NCI-H524 treated with DMSO at 0.1 percent for 48 hours (cell line): ENCODE measurements at places on chromosomes 12 and 14.
A peak's percentile ranks its signal among the peaks of the same experiment; 100 is the strongest.

- no peak for DNase-seq
These were observed 162.4 kb downstream of the GALC start for GRCh38 chr14:87830443-87831096.

- no peak for DNase-seq
These were observed 25.5 kb downstream of the ZFYVE21 start for GRCh38 chr14:103740991-103741689.

- DNase-seq = no peak
These were observed 26.2 kb upstream of the MAP1LC3B2 start for GRCh38 chr12:116532986-116533342.

DNA sequence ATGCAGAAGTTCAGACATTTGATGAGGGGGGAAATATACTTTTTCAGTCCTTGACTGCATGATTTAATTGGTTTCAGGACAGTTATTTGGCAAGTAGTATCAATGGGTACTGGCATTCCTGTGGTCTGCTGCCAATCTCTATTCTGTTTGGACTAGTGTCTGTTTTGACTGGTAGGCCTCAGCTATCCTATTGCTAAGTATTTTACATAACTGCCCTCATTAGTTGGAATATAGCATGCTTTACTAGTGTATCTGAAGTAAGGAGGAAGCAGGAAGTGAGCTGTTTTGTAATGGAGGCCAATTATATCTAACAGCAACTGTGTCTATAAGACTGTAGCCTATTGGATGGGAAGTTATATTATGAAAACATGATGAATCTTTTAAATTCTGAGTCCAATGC, 104.3 kb downstream of the FLRT2 start:
- DNase-seq = no peak

DNA sequence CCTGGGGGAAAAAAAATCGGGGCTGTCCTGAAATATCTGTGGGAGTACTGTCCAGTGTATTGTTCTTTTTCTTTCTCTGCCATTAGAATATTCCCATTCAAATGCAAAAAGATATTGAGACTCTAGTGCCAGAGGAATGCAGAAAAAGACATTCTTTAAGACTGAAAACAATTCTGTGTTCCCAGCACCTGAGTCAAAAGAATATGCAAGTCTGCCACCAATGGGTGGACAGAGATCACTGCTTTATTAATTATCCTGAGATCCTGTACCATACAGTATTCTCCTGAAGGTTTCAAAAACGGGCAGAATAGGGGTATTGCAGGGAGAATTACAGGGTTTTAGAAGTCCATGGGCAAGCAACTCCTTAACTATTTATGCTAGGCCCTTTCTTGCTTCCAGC, 361.8 kb downstream of the C12orf50 start:
- DNase-seq = no peak

DNA sequence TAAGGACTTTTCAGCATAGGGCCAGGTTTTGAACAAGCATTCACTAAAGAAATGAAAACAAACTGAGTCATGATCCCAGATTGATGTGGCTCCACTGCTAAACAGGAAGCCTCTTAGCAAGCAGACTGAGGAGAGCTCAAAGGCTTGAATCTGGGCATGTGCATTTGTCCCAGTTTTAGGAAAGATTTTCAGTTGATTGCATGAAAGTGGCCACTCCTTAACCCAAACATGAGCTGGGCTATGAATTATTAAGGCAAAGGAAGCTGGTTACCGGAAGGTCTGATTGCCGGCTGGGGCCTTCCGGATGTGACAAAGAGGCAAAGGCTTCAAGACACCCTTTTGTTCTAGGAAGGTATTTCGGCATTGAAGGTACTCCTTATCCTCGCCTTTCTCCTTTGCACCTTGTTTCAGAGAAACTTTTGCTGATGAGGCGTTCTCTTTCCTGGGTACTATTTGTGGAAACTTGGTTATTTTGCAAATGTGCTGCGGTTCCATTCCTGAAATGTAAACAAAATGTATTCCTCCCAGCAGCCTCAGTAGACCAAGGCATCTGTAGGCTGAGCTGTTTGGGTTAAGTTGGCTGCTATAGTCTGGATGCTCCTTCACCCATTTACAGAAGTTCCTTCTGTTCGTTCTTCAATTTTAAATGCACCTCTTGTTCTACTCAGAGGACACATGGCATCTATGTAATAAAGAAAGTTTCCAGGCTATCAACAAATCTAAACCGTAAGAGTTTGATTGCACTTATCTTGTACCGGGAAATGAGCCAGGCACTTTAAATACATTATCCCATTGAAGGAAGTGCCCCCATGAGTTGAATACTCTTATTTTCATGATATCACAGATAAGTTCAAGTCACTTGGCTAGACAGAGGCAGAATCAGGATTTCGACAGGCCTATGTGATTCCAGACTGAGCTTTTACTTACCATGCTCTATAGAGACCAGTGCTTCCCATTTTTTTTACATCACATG, 115.6 kb upstream of the METAP2 start:
- DNase-seq = no peak

DNA sequence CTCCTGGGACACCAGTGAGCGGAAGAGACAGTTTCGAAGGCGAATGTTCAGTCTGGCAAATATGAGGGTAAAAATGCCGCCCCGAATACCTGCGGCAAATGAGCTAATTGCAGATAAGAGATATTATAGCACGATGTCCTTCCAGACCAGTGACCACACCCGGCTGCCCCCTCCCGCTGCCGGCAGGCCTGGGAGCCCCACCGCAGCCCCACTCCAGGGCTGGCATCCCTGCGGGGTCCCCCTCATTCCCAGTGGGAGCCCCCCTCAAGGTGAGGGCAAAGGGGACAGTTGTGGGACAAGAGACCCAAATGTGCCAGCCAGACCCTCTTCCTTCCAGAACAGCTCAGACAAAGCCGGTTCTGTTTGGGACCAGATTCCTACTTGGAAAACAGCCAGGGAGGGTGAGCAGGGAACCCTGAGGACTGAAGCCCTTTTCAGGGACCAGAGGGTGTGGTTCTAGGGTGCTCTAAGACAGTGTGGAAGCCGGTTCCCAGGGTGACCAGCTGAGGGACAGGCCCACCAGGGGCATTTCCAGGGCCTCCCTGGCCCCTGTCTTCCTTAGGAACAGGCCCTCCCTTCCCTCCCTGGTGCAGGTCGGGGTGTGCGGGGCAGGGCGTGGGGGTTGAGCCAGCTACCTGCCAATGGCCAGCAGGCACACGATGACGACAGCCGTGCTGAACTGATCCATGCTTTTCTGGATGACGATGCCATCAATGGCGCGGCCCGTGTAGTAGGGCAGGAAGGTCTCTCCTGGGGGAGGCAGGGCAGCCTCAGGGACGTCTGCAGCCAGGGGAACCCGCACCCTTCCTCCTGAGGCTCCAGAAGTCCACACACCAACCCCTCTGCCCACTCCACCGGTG, 16.2 kb downstream of the ABCB9 start:
- no peak for DNase-seq

DNA sequence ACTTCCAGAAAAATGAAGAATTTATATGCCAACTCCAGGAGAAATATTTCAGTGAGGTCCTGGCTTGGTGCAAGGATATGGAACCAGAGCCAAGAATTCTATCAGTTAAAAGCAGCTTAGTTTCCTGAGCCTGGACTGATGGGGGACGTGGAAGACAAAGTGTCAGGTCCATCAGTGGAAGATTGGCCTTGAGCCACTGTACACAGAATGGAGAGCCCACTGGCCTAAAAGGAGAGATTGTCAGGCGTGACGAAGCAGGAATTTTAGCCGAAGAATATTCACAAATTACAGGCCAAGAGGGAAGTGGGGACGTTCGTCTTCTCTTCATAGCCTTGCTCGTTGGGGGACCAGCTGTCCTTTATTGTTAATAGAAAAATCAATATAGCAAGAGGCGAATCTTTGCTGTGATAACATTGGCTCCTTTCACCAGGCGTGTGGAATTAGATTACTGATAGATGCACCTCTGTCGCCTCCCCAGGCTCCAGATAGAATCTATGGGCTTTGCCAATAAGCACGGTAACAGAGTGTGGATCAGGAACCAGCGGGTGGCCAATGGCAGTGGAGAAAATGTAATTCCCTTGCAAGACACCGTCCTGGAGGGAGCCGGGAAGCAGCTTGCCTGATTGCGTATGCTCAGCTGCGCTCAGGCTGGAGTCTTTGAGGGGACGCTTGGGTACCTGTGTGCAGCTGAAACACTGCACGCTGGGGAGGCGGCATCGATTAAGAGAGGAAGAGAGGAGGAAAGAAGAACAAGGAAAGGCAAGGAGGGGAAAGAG, 56.4 kb downstream of the TMEM132C start:
- DNase-seq = no peak

GRCh38 chr12:95022477-95022876, 19.0 kb upstream of the NDUFA12 start:
- no peak for DNase-seq

- DNase-seq = no peak
These were observed 469.2 kb downstream of the DIO2 start for GRCh38 chr14:79742142-79742541.

- no peak for DNase-seq
These were observed 985.3 kb upstream of the FLRT2 start for GRCh38 chr14:84544486-84545131.

DNA sequence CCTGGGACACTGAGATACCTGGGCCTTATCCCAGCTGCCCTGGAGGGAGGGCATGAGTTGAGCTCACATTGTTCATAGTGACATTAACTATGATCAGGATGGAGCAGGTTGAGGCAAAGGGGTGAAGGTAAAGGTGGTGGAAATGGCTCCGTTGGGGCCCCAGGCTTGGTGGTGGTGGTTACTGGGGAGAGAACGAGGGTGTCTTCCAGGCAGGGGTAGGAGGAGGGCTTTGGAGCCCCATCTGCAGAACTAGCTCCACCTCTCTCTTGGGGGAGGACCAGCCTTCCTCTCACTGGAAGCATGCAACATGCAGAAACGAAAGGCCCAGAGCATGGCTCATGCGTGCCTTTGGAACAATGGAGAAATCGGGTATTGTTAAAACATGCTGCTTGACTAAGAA, 217.0 kb downstream of the SLC41A2 start:
- no peak for DNase-seq

- no peak for DNase-seq
These were observed 71.8 kb upstream of the OVCH1 start for GRCh38 chr12:29569132-29569757.

- DNase-seq = no peak
These were observed 3.6 kb downstream of the FNTB start for GRCh38 chr14:64990296-64990695.

DNA sequence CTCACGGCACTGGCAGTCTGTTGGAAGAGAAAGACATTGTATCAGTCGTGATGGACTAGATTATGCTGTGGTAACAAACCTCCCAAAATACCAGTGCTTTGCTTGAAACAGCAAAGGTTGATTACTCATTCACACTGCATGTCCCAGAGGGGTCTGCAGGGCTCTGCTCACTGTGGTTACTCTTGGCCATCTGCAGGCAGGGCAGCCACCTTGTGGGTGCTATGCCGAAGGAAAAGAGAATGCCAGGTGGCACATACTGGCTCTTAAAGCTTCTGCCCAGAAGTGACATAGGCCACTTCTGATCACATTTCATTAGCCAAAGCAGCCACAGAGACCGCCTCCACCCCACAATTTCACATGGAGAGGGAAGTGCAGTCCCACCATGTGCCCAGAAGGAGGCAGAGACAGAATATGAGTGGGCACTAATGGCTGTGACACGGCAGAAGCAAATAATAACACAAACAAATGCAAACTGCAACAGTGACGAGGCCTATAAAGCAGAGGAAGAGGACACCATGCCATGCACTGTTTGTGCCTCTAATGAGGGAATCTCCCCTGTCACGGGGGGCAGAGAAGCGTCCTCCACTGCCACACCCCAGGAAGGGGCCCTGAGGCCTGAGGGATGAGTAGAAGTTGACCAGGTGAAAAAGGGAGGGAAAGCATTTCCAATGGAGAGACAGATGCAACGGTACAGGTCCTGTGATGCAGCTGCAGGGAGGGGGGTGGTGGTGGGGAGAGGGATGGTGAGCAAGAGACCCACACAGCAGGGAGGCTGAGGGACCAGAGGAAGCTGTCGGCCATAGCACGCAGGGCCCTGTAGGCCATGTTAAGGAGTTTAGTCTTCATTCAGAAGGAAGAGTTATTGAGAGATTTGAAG, 51.7 kb upstream of the KICS2 start:
- peak; percentile 2 for DNase-seq

DNA sequence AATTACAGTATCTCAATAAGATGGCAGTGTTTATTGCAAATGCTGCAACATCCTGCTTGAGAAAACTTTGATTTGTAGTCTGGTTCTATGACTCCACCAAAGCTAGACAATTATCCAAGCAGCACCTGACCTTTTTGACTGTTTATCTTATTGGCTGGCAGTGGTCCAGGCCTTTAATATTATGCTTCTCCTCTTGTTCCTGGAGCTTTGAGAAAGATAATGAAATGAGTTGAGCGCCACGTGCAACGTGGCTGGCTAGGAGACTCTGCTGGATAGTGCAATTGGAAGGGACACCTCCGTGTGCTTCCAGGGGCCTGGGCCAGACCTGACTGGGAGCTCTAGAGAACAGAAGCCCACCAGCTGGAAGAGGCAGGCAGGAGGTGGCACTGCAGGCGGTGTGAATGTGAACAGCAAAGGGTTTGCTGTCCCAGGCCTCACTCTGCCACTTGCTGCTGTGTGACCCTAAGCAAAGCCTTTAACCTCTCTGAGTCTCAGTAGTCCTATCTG, 349.3 kb downstream of the CACNA1C start:
- DNase-seq = no peak

DNA sequence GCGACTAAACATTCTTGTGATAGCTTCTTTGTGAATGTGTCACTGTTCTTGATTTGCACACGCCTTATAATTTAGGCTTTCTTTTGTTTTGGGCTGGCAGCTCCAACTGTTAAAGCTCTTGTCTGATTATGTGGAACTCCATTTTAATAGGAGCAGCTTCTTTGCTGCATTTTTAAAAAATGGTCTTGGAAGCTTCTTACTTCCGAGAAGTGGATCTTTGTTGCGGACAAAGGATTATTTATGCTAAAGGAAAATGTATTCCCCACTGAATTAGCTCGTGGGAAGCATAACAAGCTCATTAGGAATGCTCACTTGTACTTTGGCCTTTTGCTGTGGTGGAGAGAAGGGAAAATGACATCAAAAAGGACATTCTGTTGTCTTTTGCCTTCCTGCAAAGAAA, 20.0 kb downstream of the GAS2L3 start:
- DNase-seq = no peak

- no peak for DNase-seq
These were observed 23.3 kb upstream of the EMP1 start for GRCh38 chr12:13173012-13173932.

GRCh38 chr14:44609201-44609600, 102.1 kb upstream of the FSCB start:
- DNase-seq = no peak

DNA sequence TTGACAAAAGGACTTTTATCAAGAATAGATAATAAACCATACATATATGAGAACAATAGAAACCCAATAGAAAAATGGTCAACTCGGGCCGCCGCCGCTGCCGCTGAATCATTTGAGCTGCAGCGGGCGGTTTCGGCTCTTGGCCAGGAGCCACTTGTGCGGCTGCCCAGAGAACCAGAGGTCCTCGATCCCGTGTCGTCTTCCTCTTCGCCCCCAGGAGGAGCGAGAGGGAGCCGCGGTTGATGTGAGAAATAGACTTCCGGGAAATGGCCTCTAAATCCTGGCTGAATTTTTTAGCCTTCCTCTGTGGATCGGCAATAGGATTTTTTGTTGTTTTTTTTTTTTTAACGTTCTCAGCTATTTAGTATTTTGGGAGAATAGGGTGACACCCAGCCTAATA, 44.8 kb downstream of the CPSF6 start:
- DNase-seq = peak; percentile 2
